Glutamatergic neuron (in vitro differentiated cells): ENCODE measurements at places on chromosomes 6 and 20.

DNA sequence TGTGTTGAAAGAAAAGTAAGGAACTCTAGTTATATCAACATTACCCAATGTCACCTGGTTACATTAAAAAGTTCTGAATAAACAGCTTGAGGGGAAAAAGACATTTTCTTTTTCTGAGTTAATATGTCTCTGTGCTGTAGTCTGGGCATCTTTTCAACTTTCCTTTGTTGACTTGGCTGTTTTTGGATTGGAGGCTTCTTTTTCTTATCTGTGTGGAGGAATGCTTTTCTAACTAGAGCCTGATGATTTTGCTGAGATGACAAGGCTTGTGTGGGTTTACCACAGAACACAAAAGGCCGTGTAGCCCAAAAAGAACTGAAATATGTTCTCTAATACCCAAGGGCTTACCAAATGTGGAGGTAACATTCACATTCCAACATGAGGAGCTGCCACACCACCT lies 161.8 kb downstream of the KCNQ5 start:
- no peak for DNase-seq

DNA sequence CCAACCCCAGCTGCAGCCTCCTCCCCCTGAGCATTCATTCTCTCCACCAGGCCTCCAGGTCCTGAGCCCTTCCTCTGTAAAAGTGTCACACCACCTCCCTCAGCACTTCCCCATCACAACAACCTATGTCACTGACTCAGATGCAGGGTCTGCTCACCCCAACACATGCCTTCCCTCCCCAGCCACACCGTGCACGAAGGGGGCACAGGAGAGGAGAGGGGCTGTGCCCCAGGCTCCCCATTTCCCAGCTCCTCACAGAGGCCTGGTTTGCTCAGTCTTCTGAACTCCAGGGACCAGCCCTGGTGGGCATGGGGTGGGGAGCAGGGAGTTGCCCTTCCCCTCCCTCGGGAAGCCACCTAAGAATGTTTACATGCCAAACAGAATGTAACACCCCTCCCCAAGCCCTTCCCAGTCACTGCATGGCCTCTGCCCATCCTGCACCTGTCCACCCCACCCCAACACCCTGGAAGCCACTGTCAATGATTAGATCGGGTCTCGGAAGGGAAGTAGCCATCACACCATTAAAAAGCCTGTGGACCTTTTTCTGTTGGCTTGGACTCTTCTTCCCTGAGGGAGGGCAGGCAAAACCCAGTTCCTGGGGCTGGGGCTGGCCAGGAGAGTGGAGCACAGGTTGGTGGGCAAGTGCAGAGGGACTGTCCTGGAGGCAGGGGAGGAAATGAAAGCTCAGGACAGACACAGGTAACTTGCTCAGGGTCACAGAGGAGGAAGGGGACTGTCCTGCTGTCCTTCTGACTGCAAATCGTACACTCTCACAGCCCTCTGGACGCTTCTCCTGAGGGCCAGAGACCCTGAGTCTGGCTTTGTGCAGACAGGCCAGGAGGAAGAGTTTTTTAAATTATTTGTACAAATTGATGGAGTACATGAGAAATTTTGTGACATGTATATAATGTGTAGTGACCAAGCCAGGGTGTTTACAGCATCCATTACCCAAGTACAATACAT lies 10.1 kb upstream of the SLC22A7 start:
- DNase-seq = no peak

GRCh38 chr6:136927292-136927691 lies 5.2 kb downstream of the SLC35D3 start:
- no peak for DNase-seq

DNA sequence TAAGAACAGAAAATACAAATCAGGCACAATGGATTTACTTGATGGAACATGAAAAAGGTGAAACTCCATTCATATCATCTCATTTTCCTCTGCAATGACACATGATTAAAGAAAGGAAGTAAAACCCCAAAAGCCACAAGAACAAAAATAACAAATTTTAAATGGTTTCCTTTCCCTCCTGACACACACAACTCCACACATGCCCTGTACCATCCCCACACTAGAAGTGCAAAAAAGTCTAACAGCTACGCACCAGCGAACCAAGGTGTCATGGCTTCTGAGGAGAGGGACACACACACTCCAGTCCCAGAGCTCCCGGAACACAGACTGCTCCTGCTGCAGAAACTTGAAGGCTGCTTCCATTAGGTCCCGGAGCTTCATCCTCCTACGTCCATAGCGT lies 25.3 kb downstream of the MDN1 start:
- no peak for DNase-seq

GRCh38 chr6:89975991-89976693 lies 81.9 kb downstream of the GJA10 start:
- DNase-seq = no peak

GRCh38 chr6:148803979-148804378 lies 57.1 kb downstream of the UST start:
- no peak for DNase-seq

DNA sequence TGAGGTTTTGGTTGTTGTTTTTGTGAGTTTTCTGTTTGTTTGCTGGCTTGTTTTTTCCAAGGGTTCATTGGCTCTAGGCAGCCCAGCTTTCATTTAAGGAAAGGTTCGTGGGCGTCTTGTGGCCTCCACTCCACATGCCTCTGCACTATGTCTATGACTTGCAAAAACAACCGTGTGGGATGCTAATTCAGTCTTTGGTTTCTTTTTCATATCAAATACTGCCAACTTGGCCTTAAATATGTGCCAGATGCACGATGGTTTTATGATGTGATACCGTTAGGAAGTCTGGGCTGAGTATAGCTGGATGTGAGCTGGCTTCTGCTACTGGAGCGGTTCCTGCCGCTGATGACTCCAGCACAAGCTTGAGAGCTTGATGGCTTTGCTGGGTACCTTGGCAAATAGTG lies 96.3 kb downstream of the BMP2 start:
- DNase-seq = no peak

GRCh38 chr6:168666170-168666569 lies 225.2 kb downstream of the SMOC2 start:
- DNase-seq = no peak
